ENCODE measurements at places on chromosomes 5 and 9.

- DNase-seq = no peak
Measured at GRCh38 chr5:147073098-147073497, 161.7 kb upstream of the STK32A start.

- DNase-seq = no peak
Measured at GRCh38 chr5:163489055-163489744, 16.2 kb upstream of the MAT2B start.

- DNase-seq = no peak
Measured at GRCh38 chr5:149510136-149510535, 41.1 kb downstream of the CSNK1A1 start.

DNA sequence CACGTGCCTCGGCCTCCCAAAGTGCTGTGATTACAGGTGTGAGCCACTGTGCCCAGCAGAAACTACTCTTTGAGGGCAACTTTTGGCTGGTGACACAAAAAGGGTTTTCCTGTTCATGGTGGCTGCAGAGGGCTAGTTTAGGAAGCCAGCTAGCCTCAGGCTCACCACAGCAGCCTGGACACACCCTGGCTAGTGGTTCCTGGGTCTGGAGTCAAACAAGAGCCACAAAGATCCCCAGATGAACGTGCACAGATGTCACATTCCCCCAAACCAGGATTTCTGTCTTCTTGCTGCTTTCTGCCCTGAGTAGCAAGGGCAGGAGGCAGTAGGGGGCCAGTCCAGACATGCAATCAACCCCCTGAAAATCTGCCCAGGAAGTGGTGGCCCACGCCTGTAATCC, 6.8 kb downstream of the HBEGF start:
- DNase-seq = no peak

- no peak for DNase-seq
Measured at GRCh38 chr9:35646153-35646532, 4.6 kb downstream of the SIT1 start.

Data from activated CD4-positive, alpha-beta T cell treated with anti-CD3 and anti-CD28 coated beads, Interleukin-2, amount 50 U/mL, for 4 hours (primary cell).